Renal pelvis (tissue), 12 donors: ENCODE measurements at places on chromosomes 4 and X. TPM values are rescaled to one million over a fixed set of nuclear protein-coding genes. Genes with fewer than 3 reads are reported as not detected.

- DNase-seq, result no peak
These were observed 1.3 kb upstream of the ATP10D start for GRCh38 chr4:47483745-47484144.

The VEGFC gene
- polyA plus RNA-seq, result 14.8 TPM

The XAGE2 gene
- 0.23 TPM for polyA plus RNA-seq

DNA sequence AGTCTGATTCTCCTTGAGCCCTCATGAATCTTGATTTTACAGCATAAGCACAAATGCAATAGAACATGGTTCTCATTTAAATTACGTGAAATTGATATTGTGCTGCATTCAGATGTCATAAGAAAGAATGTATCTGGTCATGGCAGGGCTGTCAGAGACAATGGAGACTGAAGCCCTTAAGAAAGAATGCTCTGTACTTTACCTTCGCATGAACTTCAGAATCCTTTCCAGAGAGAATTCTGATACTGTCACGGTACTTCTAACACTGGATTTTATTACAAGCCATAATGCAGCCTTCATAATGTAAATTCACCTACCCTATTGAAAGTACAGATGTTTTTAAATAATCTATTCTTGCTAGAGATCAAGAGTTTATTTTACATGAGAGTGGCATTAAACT is 677.9 kb upstream of the ADGRL3 start:
- DNase-seq, result no peak

The TGIF2LX gene
- not detected for polyA plus RNA-seq

DNA sequence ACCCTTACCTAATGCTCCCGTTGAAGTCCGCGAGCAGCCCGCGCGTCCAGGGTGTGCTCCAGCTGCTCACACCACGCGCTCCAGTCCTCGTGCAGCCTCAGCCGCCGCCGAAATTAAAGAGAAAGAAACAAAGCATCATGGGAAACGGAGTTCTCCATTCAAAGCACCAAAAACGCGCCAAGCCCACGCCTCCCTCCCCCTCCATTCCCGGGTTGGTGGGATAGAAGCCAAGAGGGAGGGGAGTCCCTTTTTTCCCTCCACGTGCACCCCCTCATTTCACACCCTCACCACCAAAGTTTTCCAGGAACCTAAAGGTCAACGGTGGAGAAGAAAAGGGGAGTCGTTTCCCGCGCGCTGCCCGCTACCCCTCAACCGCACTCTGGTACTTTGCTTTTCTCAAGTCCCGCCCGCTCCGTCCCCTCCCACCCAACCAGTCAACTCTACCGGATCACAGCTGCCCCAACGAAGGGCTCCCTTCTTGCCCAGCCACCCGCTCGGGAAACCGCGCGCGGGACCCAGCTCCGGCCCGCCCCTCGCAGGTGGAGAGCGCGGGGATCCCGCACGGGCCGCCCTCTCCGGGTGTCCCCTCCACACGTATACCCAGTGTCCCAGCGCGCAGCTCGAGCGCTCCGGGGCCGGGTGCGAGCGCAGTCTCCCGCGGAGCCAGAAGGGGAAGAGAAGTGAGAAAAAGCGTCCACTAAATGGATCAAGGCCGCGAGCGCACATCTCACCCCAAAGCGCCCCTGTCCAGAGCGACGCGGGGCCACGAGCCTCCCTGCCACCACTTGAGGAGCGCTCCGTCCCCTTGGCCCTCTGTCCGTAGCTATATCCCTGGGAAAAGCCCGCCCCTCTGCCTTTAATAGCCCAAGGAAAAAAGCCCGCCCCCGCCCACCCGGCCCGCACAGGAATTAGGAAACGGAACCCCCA is 65.1 kb upstream of the CCDC160 start:
- no peak for DNase-seq

DNA sequence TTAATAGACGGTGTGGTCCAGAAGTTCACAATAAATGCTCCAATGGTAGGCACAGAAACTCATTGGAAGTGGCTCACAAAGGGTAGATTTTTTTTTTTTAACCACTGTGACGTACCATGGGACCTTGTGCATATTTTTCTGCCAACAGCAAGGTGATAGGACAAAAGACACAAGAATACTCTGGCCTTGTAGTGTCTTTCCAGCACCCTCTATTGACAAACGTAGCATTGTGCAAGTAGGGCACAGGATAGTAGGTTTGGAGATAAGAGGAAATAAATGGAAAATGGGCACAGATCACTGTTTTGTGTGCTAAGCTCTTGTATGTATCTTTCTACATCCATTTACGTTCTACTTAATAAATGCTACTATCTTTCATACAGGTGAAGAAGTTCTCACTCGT is 2054.9 kb downstream of the PCDH7 start:
- peak; percentile 12 for DNase-seq

DNA sequence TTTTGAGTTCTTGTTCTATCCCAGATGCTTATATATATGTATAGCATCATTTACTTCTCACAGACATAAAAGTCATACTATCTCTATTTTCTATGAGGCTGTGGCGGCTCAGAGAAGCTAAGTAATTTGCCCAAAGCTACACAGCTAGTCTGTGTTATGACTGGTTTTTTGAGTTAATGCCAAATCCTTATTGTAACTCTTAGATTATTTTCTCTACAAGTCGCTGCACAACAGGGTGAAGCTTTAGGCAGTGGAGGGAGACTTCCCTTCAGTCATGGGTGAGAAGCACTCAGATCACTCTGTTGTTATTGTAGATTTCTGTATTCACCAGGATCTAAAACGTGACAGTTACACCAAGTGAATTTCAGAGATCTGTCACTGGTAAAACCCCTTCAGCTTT is 48.1 kb downstream of the WWC2 start:
- DNase-seq, result no peak

DNA sequence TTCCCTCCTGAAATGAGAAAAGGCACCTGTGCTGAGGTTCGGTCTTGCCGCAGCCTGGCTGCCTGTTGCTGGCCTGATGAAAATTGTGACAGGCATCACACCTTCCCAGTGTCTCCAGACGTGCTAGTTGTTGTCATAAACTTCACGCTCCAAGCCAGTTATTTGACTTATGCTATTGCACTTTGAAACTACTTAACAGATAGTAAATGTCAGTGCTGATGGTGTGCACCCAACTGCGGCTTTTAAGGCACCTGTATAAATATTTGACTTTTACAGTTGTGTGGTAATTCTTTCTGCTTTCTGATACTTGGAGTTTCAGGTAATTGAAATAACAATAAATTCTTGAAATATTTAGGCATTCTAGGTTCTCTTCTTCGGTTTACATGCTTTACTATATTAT is 1.8 kb downstream of the WWC2 start:
- DNase-seq, result peak; percentile 16

DNA sequence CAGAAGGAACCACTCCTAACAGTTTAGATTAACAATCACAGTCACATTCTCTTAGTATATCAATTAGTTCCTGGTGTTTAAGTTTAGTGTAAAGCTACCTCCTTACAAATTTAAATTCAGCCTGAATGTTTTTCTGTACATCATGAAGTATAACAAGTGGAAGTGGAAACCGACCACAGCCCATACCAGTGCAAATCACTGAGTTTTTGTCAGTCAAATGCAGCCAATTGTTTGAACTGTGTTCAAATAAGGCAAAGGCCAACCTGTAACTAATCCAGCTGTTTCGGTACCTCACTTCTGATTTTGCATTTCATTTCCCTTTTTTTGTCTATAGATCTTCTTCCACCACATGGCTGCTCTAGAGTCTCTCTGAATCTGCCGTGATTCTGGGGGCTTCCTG is 1215.3 kb downstream of the PCDH18 start:
- DNase-seq, result no peak

- no peak for DNase-seq
These were observed 222.8 kb downstream of the NLGN4X start for GRCh38 chrX:6005856-6006255.

- DNase-seq, result no peak
These were observed 38.6 kb upstream of the NAP1L5 start for GRCh38 chr4:88736264-88736663.

GRCh38 chrX:10932842-10933440 is 178.2 kb upstream of the HCCS start:
- no peak for DNase-seq

The MAGEA2 gene
- polyA plus RNA-seq, result not detected

GRCh38 chr4:24582235-24582832 is 2.0 kb downstream of the DHX15 start:
- no peak for DNase-seq
